ENCODE measurements at places on chromosomes 5 and 9.

GRCh38 chr5:135568923-135569360, 9.8 kb downstream of the CXCL14 start:
- no peak for DNase-seq

DNA sequence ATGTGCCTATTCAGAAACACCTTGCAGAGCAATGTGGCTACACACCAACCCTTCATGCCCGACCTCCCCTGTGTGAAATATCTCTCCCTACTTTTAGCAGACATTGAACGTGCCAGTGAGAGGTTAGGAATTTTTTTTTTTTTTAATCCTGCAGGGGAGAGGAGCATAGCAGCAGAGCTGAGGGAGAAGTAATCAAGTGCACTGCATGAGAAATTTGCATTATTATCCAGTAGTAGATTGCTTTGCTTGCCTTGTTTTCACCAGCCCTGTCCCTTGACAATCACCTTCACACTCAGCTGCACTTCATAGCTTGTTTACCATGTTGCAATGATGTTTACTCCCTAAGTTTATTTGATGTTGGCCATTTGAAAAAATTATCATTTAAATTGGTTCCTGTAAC, 489.6 kb upstream of the ZNF608 start:
- DNase-seq: no peak

- DNase-seq: no peak
These were observed 68.1 kb downstream of the GALNT10 start for GRCh38 chr5:154258531-154259217.

DNA sequence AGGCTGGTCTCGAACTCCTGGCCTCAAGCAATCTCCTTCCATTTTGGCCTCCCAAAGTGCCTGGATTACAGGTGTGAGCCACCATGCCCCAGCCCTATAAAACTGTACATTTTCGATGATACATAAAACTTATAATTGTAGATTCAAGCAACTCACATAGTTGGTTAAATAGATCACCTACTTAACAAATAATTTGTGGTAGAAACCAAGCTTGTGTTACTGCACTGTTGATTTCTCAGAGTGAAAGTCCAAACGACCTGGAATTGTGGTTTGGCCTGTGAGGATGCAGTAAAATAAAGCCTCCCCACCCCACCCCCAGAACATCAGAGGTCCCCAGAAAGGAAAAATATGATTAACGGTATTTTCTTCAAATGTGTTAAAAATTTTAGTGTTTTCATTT, 92.7 kb downstream of the TRIO start:
- no peak for DNase-seq

- DNase-seq: no peak
These were observed 103.3 kb downstream of the FBXL17 start for GRCh38 chr5:108278285-108279240.
